GM23248 (cell line): ENCODE measurements at places on chromosomes 11 and 22. TPM values are rescaled to one million over a fixed set of nuclear protein-coding genes. Genes with fewer than 3 reads are reported as not detected.

DNA sequence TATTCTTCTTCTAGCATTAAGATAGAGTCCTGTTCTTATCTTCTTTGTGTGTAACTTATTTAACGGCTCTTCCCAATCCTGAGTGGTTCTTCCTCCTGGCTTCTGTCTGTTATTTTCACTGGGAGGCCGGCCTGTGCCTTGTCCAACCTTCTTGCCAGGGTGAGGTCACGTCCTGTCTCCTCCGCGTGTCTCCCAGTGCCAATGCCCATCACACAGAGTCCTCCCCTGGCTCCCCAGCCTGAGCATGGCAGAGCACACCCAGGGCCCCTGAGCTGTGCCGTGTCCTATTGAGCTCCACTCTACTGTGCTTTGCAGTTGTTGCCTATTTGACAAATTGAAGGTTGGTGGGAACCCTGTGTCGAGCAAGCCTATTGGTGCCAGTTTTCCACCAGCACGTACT lies 487.3 kb downstream of the BRD1 start:
- DNase-seq: no peak

DNA sequence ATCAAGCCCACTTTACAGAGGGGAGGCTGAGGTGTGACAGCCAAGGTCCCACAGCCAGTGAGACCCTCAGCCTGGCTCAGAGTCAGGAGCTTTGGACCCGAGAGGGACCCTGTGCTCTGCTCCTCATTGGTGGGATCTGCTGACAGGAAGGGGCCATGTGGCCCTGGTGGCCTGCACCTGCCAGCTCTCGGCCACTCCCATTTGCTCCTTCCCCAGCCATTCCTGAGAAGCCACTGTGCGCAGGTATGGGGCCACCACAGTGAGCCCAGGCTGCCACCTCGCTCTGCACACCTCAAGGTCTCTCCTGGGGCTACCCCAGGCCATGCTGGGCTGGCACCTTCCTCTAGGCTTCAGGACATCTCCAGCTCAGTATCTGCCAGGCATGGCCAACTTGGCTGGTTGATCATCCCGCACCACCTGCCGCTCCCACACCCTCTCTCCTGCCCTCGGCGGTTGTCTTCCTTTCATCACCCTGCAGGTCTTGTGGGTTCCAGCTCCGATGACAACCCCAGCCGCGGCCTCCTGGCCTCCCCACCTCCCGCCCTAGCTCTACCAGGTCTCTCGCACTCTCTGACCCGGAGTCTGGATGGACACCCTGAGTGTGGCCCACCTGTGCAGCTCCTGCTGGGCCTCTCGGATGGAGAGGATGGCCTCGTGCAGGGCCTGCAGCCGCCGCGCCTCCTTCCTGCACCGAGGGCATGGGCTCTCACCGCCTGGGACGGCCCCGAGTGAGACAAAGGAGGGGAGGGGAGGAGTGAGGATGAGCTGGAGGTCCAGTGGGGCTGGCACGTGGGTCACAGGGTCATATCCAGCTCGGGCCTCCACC lies 32.2 kb upstream of the CARS1 start:
- no peak for DNase-seq

RFPL2 gene
- total RNA-seq: not detected in 2 replicates

- no peak for DNase-seq
Measured at GRCh38 chr11:114375052-114375451, 25.3 kb downstream of the C11orf71 start.

- peak; percentile 60 for DNase-seq
Measured at GRCh38 chr22:40076702-40077645, 82.2 kb downstream of the FAM83F start.

DNA sequence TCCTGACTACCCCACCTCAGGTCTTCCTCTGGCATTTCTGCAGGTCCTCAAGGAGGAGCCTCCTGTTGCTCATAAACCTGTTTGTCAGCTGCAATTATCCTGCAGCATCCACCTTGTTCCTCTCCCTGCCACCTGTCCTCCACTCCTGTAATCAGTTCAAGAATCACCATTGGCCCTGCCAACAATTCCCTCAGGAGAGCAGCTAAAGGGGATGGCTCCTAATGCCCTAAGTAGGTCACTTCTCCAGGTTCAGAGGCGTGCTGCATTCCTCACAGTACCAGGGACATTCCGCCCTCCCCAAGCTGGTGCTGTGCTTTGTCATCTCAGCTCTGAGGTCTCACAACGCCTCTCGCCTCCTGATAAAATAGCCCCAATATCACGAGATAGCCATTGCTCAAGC lies 2.1 kb downstream of the CLDN25 start:
- DNase-seq: no peak
